Fibroblast of villous mesenchyme (primary cell): ENCODE measurements at places on chromosomes 7 and 10. TPM values are rescaled to one million over a fixed set of nuclear protein-coding genes. Genes with fewer than 3 reads are reported as not detected.

Gene ASAH2
- total RNA-seq: 1.3 and 1.6 TPM in 2 replicates

Gene AKR1C4
- not detected in 2 replicates for total RNA-seq

Gene KCND2
- total RNA-seq: 16.1 and 17.3 TPM in 2 replicates

Gene RAB11FIP2
- total RNA-seq: 25.1 and 28.5 TPM in 2 replicates

Gene LEP
- total RNA-seq: not detected in 2 replicates

Gene LLCFC1
- not detected in 2 replicates for total RNA-seq

Gene AUTS2
- 3.9 and 7.1 TPM in 2 replicates for total RNA-seq

Gene ADO
- 25.5 and 29.0 TPM in 2 replicates for total RNA-seq

Gene BAMBI
- total RNA-seq: 25.9 and 62.8 TPM in 2 replicates

Gene GRM3
- total RNA-seq: not detected in 2 replicates

Gene PCDH15
- not detected in 2 replicates for total RNA-seq

Gene LRIT1
- not detected in 2 replicates for total RNA-seq

Gene AMPH
- total RNA-seq: 0.86 and 0.97 TPM in 2 replicates

Gene LBX1
- not detected in 2 replicates for total RNA-seq

Gene EPDR1
- total RNA-seq: 11.0 and 28.1 TPM in 2 replicates

Gene REEP3
- 57.3 and 127 TPM in 2 replicates for total RNA-seq

Gene FOXI2
- total RNA-seq: not detected in 2 replicates

Gene IDI2
- not detected in 2 replicates for total RNA-seq

Gene AGR2
- not detected in 2 replicates for total RNA-seq

Gene OR9A2
- not detected in 2 replicates for total RNA-seq

Gene SPDYE2B
- not detected in 2 replicates for total RNA-seq

Gene GNAI1
- total RNA-seq: 56.0 and 73.8 TPM in 2 replicates

Gene PILRA
- 0.43 TPM in 1 of 2 replicates, not detected in the other for total RNA-seq

Gene TMEM229A
- not detected in 2 replicates for total RNA-seq

Gene ATP5F1C
- total RNA-seq: 235 and 265 TPM in 2 replicates

Gene SPDYE11
- not detected in 2 replicates for total RNA-seq

Gene CYP2E1
- total RNA-seq: 1.3 and 1.6 TPM in 2 replicates

Gene SFTPA2
- not detected in 2 replicates for total RNA-seq

Gene PDK4
- total RNA-seq: under 0.01 TPM in 2 replicates
